ENCODE measurements at places on chromosomes 11 and 22. TPM values are rescaled to one million over a fixed set of nuclear protein-coding genes. Genes with fewer than 3 reads are reported as not detected.
A peak's percentile ranks its signal among the peaks of the same experiment; 100 is the strongest.

Gene GGTLC3
- total RNA-seq, result not detected

DNA sequence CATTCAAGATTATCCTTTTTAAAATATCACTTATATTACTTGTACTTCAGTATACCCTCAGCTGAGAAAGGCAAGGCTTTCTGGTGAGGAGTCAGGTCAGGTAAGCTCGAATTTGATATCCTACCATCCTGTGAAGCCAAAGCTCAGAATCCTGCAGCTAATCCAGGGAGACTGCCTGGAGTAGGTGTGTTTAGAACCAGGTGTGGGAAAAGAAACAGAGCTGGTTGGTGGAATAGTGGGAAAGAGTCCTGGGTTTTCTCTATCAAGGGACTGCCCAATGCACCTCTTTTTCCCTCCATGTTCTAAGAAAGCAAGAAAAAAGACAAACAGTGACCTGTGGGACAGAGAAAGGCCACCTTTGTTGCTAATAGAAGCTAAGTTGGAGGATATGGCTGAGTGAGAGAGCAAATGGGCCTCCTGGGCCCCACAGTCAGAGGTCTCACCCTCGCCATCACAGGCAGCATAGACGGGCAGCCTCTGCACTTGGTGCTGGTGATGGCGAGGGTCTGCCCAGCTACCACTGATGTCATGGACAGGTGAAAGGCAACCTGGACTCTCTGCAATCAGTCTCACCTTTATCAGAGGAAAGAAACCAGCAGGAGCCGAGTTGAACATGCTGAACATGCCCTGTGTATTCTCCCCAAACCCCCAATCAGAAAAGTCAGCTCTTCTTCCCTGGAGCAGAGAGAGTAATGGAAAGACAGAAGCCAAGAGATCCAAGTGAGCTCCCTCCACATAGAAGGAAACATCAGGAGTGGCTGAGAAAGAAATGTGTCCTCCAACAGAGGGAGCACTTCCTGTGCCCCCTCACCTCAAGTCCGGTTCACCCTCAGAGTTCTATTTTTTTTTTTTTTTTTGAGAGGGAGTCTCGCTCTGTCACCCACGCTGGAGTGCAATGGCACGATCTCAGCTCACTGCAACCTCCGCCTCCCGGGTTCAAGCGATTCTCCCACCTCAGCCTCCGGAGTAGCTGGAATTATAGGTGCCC is 491.3 kb downstream of the BUD13 start:
- no peak for DNase-seq

DNA sequence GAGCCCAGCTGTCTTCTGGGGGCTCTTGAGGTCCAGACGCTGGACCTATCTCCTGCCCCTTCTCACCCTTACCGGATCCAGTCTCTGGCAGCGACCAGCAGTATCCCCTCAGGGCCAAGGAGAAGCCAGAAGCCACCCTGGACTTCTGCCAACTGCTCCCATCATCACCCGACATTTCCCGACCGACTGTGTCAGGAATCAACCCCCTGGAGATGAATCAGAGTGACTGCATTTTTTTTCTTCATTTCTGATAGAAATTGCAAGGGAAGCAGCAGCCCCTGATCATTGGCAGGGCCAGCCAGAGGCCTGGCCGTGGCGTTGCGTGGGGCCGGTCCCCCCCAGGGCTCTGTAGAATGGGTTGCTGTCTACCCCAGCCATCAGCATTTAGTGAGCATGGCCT is 5.2 kb upstream of the LIF start:
- no peak for DNase-seq

GRCh38 chr11:134906356-134906955 is 494.4 kb upstream of the B3GAT1 start:
- DNase-seq, result no peak

Gene SNX32
- 1.9 TPM for total RNA-seq

Gene C1QTNF5
- 5.3 TPM for total RNA-seq

DNA sequence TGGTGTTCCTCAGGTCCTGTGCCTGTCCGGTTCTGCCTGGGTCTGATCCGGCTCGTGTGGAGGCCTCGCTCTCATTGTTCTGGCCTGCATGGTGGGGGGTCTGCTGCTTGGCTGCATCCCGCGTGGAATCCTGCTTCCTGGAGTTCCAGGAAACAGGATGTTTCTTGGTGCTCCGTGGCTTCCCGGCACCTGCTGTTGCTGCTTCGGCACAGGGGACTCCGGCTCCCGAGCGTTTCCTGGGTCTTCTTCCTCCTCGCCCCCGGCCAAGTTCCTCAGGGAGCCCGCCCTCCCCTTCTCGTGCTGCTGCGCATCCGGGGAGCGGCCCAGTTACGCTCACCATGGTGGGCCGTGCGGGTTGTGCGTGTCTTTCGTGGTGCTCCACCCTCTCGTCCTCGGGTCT is 29.9 kb downstream of the GLB1L2 start:
- DNase-seq, result no peak

- no peak for DNase-seq
Observed at GRCh38 chr11:80502511-80502910, 1061.7 kb upstream of the TENM4 start.

GRCh38 chr22:43723816-43724215 is 88.3 kb downstream of the EFCAB6 start:
- no peak for DNase-seq

DNA sequence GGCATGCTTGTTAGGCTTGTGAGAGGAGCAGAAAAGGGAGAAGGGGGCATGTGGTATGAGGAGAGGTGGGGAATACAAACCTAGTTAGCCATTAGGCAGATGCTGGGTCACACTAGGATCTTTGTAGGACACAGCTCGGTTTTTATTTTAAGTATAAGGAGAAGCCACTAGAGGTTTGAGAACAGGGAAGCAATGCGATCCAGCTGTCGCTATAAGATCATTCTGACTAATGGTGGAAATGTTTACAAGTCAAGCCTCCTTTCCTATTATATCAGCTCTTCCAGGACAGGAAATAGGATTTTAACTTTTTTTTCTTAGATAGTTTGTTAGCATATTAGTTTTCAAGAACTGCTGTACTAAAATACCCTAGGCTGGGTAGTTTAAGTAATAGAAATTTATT is 609.9 kb downstream of the INSC start:
- DNase-seq, result no peak

DNA sequence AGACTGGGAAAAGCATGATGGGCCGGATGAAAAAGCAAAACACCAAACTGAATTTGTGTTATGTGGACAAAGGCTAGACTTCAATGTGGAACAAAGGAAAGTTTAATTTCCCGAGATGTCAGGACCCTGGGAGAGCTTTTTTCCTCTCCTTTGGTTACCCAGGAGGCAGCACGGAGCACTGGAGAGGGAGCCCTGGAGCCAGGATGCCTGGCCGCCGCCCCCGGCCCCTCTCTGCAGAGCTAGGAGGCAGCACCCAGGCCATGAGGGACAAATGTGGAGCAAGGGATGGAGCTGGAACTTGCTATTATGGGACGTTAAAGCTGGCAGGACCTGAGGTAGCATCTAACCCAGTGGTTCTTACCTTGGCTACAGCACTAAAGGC is 108.9 kb downstream of the MORC2 start:
- DNase-seq, result no peak

GRCh38 chr22:39123751-39124581 is 26.9 kb downstream of the APOBEC3H start:
- no peak for DNase-seq

Gene C11orf21
- total RNA-seq, result 0.52 TPM

GRCh38 chr11:10933455-10934292 is 75.8 kb upstream of the ZBED5 start:
- peak; percentile 94 for DNase-seq

DNA sequence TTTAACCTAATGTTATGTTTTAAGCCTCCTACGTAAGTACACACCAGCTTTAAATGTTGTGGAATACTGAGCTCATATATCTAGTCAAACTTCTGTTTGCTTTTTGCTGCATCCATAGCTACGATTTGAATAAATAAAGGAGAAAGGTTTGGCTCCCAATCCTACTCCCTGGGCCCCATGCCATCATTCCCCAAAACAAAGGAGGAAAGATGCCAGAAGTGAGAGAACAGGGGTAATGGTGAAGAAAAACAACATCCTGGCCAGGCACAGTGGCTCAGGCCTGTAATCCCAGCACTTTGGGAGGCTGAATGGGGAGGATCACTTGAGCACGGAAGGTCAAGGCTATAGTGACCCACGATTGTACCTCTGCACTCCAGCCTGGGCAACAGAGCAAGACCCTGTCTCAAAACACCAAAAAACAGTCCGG is 26.5 kb downstream of the SCGB1A1 start:
- no peak for DNase-seq

Gene GLYAT
- not detected for total RNA-seq

- no peak for DNase-seq
Observed at GRCh38 chr11:77232242-77232641, 69.2 kb downstream of the GDPD4 start.

DNA sequence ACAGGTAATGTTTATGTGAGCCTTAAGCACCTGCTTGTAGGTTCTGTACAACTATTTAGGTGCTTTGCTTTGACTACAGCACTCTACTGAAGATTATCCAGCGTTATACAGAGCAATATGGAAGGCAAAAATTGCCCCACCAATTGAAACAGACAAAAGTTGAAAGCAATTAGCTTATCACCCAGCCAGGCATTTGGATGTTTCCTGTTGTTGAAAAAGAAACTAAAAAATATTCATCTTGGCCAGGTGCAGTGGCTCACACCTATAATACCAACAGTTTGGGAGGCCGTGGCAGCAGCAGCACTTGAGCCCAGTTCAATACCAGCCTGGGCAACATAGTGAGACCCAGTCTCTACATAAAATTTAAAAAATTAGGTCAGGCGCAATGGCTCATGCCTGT is 18.5 kb downstream of the ATL3 start:
- DNase-seq, result no peak

- DNase-seq, result peak; percentile 19
Observed at GRCh38 chr11:118897721-118898310, 14.1 kb downstream of the CXCR5 start.

Gene CRACR2B
- 97.3 TPM for total RNA-seq

DNA sequence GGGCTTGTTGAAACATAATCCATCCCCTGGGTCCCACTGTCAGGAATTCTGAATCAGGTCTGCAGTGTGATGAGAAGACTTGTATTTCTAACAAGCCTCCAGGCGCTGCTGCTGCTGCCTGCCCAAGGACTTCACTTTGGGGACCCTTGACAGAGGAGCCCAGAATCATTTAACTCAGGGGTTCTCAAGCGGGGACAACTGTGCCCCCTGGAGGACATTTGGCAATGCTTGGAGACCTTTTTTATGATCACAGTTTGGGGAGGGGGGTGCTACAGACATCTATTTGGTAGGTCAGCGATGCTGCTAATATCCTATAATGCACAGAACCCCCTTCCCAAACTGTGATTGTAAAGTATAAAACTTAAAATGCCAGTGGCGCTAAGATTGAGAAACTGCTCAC is 312.8 kb downstream of the OPCML start:
- no peak for DNase-seq

GRCh38 chr11:121929581-121929980 is 186.4 kb downstream of the BLID start:
- DNase-seq, result no peak

DNA sequence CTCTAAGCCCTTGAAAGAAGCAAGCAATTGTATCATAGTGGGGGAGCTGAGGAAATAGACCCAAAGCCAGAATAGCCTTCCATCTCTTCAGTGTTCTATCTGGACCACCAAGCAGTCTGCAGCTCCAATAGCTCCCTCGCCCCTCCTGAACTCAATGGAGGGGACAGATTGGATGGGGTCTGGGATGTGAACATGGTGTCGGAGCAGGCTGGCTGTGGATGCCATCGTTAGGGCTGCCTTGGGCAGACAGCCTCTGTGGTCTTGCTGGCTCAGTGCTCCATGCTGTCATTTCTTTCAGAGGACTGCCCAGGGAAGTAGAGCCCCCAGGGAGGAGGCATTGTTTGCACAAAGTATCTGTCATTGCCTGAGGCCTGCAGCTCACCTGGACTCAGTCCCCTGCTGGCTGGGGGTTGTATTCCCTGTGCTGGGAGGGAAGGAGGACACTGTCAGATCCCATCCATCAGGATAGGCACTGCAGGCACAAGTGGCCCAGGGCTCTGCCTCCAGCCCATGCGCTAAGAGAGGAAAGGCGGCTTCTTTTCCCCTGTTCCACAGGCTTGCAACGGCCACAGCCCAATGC is 537.7 kb downstream of the BUD13 start:
- DNase-seq, result no peak

DNA sequence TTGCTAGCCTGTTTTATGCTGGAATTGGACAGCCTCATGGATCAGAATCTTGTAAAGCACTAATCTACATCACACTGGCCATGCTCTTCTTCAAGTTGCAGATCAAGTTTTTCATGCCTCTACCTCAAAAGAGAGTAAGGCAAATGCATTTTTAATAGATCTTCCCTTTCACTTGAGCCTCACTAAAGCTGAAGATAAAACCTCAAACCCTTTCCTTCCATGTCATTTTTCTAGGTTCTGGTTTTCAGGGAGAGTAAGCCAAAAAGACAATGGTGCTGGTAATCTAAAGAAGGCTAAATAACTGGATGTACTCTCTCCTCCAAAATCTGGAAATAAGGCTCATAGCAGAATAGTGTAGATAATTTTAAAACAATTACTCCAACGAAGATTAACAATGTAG is 28.3 kb downstream of the POU2AF1 start:
- no peak for DNase-seq

DNA sequence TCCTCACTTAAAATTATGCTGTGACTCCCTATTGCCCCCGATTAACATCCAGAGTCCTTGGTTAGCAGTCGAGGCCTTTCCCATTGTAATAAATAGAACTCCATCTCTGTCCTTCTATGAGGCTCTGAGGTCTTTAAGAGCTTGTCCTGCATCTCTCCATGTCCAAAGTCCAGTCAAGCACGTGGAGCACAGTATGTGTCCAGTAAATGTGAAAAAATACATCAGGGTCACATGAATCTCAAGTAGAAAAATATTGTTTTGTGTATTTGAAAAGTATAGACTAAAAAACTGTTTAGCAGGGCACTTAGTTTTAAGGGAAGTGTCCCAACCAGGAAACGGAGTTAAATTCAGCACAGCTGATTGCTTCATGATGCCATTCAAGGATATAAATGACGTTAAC is 298.8 kb upstream of the TENM4 start:
- DNase-seq, result no peak

DNA sequence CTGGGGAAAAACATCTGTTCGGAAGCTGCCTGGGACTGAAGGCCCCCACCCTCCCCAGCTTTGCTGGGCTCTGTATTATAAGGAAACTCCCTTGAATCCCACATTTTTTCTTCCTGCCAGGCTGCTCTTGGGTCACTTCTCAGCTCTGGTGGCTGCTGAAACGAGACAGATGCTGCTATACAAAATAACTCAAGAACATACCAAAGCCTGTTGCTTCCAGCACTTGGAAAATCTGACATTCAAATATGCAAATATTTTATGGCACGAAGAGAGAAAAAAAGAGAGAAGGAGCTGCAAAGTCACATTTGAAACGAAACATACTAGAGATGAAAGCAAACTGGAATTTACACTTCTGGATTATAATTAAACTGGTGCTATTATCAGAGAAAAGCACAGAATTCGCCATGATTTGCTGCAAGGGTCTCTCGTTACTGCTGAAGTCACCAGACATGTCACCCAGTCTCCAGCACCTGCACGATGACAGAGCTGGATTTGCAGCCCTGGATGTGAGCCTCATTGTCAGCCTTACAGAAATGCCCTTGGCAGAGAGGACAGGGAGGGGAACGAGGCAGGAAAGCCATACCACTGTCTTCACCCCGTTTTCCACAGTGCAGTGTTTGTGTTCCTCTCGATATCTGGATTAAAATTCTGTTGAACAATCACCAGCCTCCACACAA is 47.9 kb upstream of the IGSF9B start:
- no peak for DNase-seq

All from colonic mucosa (tissue), 4 donors.